Activated T-helper 1 cell treated with anti-CD3 and anti-CD28 coated beads, Interleukin-2, amount 50 U/mL, for 16 hours (primary cell): ENCODE measurements at places on chromosomes 7 and 10.

- no peak for DNase-seq
Measured at GRCh38 chr10:70587045-70587658, 15.4 kb downstream of the PRF1 start.

- DNase-seq = no peak
Measured at GRCh38 chr10:89946106-89946505, 244.7 kb downstream of the KIF20B start.

GRCh38 chr10:24669285-24669852, 54.3 kb downstream of the ARHGAP21 start:
- DNase-seq = no peak

DNA sequence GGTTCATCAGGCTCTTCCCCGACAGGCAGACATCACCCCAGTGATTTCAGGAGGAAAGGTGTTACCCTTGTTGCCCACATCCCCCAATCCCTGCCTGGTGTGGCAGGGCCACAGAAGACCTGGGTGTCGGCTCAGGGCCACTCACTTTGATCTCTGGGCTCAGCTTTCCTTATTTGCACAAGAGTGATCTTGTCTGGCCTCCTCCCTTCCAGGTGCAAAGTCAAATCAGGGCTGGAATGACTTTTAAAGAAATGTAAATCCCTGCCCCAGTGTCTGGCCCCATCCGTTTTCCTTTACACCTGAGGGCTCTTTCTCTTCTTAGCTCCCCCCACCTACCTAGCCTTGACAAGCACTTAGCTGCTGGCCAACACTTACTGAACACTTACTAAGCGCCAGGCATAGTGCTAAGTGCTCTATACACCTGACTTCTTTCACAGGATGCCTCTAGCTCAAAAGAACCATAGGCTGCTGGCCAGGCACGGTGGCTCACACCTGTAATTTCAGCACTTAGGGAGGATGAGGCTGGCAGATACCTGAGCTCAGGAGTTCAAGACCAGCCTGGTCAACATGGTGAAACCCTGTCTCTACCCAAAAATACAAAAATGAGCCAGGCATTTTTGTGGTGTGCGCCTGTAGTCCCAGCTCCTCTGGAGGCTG, 979 bp upstream of the NODAL start:
- DNase-seq = no peak

- DNase-seq = no peak
Measured at GRCh38 chr7:10122551-10123100, 851.0 kb upstream of the PHF14 start.

DNA sequence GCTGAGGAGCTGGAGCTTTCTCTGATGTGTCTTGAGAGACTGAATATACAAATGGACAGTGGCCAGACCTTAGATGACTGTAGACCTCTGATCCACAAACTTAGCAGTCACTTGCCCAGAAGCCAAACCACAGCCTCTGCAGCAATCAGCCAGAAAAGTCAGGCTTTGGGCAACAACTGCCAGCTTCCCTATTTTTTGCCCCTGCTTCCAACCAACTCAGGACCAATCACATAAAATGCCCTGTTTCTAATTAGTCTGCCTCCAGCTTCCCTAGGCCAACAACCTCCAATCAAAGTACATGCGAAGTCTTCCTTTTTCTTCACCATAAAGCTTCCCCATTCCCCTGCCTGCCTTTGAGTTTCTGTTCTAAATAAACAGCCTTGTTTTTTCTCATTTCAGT, 37.8 kb upstream of the CACUL1 start:
- no peak for DNase-seq

DNA sequence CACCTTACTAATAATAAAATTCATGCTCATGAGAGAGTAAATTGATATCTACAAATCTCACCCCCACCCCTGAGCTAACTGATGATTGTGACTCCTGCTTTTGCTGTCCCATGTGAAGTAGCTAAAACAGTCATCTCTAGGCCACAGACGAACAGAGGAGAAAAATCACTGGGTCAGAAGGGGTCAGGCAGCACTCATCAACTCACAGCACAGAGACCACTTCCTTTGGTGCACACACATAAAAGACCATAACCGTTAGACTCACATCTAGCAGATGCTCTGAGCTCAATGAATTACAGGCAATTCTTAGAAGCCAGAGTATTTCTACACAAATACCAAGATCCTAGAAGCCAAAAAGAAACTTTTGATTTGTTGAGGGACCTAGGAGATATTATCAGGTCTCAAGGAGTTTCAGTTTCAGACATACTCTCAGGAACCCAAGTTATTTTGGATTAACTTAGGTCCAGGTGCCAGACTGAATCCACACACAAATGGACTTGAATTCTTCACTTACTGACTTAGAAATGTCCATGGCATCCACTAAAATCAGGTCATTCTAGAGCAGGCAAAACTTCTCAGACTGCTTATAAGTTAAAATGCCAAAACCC, 65.0 kb upstream of the TES start:
- no peak for DNase-seq

- DNase-seq = no peak
Measured at GRCh38 chr7:139626817-139627216, 103.3 kb downstream of the CLEC2L start.

- no peak for DNase-seq
Measured at GRCh38 chr7:52758356-52758755, 277.1 kb upstream of the POM121L12 start.

GRCh38 chr10:104750291-104750690, 109.2 kb downstream of the SORCS3 start:
- DNase-seq = no peak

DNA sequence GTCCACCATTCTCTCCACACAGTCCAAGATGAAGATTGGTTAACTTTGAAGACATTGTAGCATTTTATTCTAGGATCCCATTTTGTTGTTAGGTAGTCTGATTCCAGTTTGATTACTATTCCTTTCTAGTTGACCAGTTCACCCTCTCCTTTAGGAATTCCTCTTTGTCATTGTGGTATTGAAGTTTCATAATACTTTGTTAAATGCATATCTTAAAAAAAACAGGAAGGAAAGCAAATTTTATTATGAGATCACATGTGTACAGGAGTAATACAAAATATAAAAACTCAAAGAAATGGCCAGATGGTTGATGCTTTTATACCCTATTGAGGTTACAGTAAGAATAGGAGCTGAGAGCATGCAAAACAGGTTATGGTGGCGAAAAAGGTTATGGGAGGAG, 15.5 kb upstream of the SEMA3C start:
- DNase-seq = no peak

- no peak for DNase-seq
Measured at GRCh38 chr10:51000976-51001375, 73.3 kb upstream of the PRKG1 start.

- no peak for DNase-seq
Measured at GRCh38 chr7:20514364-20514763, 101.1 kb upstream of the ABCB5 start.

DNA sequence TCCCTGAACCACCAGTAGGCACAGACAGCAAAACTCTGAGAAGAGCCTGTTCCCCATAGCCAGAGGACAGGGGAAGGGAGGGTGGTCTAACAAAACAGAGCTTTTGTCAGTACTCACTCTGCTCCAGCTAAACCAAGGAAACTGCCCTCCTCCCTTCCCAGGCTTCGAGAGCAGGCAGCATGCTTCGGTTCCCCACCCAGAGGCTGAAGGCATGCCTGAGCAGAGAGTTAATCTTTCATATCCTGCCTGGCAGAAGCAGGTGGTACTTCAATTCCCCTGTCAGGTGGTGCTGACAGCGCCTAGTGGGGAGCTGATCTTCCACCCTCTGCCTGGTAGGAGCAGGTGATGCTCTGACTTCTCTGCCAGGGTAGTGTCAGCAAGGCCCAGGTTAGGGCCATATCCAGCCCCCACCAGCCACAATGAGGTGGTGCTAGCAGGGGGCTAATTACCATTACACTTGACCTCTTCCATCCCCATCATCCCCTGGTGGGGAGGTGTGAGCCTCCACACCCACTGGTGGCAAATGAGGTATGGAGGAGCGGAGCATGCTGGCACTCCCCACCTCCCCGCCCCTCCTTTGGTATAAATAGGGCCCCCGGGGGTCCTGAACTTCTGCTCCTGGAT, 35.1 kb downstream of the SDK1 start:
- no peak for DNase-seq

GRCh38 chr7:128395748-128396147, 14.0 kb downstream of the IMPDH1 start:
- DNase-seq = no peak

DNA sequence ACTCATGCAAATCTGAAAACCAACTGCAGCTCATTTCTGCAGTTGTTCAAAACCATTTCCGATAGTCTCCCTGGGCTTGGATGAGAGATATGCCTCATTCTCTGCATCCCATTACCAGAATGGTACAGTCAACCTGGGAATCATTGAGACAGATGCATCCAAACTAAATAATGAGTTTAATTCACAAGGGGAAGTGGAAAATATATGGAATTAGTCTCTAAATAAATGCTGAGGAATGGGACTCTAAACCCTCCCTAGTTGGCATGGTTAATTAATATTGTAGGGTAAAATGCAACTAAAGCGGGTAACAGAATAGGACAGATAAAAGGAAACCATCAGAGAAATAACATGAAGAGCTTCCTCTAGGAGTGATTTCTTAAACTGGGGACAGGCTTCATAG, 118.9 kb downstream of the AMPH start:
- DNase-seq = no peak

- DNase-seq = no peak
Measured at GRCh38 chr7:44148166-44148565, 7.0 kb upstream of the MYL7 start.

GRCh38 chr10:47349941-47350371, 1.8 kb downstream of the RBP3 start:
- DNase-seq = no peak

GRCh38 chr10:84991301-84991700, 662.9 kb downstream of the CCSER2 start:
- DNase-seq = no peak

DNA sequence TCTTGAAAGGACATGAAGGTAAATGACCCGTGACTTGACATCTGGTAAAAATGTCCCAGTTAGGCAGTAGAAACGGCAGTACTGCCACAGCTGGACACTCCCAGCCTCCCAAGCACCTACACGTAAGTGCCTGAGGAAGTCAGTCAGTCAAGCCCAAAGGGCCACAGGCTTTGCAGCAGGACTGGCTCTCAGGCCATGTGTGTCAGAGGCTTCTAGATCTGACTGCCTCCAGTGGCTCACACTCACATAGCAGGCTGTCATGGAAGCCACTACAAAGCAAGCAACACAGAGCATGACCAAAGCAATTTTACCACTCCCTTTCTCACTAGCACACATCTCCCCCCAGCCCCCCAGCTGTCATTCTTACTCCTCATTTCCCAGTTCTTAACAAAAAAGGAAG, 17.8 kb upstream of the CCNJ start:
- DNase-seq = no peak

DNA sequence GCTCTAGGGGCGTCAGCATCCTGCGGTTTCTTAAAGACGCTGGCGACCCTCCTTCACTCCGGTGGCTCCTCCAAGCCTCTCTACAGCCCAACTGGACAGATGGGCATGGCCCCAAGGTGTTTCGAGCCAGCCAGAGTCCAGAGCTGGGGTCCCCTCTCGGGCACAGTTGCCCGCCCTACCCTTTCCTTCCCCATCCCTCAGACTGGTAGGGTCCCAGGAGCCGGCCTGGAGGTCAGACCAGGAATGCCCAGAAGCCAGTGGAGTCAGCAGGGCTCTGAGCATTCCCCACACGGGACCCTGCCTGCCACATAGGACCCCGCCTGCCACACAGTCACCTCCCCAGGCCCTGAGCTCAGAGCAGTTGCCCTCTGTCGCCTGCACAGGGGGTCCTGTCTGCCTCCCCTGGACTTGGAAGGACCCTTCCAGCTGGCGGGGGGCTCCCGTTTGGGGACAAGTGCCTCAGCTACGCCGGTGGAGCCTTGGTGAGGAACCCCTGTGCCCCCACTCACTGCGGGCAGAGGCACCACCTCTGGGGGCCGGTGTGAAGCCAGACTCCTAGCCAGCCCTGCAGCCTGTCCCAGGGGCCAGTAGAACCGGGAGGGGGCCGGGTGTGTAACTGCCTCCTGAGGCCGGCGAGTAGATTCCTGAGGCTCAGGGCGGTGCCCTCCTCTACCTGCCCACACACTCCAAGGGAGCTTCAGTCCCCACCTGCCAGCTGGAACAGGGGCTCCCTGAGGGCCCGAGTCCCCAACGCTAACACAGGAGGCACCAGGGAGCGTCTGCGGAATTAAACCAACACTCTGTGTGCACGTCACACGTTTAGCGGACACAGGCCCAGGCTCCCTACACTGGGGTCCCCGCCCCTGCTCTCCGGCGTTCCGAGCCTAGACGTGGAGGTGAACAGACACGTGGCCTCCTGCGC, 19.4 kb upstream of the PDGFA start:
- no peak for DNase-seq

DNA sequence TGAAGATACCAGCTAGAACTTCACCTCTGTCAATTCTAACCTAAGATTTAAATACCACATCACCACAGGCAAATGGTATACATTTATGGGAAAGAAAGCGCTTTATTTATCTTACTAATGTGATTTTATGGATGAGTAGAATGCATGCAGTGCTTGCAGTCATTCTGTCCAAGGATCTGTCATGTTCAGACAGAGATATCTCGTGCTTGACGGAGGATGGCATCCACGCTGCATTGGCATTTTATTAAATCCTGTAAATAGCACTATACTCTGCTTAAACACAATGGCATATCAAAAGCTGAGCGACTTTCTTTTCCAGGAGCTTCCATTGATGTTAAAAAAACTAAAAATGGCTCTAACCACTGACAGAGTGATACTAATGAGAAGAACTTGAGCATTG, 133.7 kb upstream of the CAV2 start:
- no peak for DNase-seq

DNA sequence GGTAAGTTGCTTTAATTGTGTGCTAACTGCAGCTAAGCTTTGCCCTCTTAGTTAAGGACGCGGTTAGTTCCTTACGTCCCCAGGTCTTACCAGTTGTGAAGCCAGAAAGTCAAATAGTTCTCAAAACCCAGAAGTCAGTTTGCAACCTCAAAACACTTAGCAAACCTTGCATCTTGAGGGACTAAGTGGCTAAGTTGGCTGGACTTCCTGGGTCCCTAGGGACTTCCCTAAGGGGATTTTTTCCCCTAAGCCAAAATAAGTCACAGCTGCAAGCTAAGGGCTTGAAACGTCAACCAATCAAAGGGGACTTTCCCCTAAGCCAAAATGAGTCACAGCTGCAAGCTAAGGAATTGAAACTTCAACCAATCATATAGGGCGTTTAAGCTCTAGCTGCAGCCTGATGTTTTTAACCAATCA, 36.2 kb upstream of the HECW1 start:
- DNase-seq = no peak

DNA sequence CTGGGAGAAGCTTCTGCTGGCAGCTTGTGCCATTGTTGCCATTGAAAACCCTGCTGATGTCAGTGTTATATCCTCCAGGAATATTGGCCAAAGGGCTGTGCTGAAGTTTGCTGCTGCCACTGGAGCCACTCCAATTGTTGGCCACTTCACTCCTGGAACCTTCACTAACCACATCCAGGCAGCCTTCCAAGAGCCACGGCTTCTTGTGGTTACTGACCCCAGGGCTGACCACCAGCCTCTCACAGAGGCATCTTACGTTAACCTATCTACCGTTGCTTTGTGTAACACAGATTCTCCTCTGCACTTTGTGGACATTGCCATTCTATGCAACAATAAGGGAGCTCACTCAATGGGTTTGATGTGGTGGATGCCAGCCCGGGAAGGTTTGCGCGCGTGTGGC, 220.7 kb downstream of the ADK start:
- no peak for DNase-seq
